T follicular helper cell (primary cell): ENCODE measurements at places on chromosomes 3 and 15.

DNA sequence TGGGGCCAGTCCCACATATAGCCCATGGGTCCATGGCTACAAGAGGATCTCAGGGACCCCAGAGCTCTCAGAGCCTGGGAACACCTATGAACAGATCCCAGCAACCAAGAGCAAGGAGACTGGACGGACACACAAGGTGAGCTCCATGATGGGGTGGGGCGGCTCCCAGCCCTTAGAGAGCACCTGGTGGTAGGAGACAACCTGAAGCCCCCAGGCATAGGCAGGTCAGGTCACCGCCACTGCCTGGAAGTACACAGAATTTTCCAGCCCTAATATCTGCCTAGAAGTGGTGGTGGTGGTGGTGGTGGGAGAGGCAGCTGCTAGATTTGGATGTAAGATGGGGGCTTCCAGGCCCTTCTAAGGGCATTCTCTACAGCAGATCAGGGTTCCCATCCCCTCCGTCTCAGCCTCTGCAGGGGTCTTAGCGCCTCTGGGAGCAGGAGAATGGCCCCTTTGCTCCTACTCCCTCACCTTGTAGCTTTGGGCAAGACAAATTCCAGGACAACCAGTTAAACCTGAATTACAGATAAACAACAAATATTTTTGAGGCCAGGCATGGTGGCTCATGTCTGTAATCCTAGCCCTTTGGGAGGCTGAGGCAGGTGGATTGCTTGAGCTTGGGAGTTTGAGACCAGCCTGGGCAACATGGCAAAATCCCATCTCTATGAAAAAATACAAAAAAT, 9.2 kb downstream of the SH2D7 start:
- no peak for DNase-seq

GRCh38 chr3:66633402-66634381, 132.9 kb upstream of the LRIG1 start:
- no peak for DNase-seq

DNA sequence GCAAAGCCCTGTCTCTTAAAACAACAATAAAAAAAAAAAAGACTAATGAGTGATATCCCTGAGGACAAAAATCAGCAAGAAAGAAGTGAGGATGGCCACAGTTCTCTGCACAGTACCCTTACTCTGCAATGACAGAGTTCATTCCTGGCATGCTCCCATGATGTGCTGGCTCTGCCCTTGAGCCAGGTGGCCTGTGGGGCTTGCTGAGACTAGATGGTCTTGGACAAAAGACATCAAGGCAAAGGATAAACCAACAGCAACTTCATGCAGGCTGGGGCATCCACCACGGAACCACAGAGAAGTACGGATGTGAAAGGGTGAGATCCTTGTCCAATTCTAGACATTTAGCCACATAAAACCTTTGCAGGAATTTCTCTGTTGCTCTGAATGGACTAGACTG, 12.7 kb downstream of the MGLL start:
- no peak for DNase-seq

GRCh38 chr15:88238618-88239430, 17.7 kb downstream of the NTRK3 start:
- DNase-seq: no peak

- DNase-seq: no peak
Measured at GRCh38 chr3:339351-339750, 142.8 kb downstream of the CHL1 start.

DNA sequence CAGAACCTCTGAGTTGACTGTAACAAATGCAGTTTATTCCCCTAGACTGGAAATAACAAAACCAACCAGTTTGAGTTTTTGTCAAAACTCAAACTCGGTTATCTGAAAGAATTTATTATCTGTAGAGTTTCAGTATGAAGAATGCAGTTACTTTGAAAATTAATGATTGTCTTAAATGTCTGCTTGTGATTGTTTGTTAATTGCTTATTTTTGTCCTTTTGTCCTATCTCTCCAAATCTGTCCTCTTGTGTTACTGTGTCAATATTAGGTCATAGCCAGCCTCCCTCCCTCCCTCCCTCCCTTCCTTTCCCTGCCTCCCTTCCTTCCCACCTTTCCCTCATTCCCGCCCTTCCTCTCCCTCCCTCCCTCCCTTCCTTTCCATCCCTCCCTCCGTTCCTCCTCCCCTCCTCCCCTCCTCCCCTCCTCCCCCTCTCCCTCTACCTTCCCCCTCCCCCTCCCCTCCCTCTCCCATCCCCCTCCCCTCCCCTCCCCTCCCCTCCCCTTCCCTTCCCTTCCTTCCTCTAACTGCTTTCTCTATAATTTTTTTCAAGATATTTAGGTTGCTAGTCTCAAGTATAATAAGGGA, 153.5 kb downstream of the FNDC3B start:
- DNase-seq: no peak

DNA sequence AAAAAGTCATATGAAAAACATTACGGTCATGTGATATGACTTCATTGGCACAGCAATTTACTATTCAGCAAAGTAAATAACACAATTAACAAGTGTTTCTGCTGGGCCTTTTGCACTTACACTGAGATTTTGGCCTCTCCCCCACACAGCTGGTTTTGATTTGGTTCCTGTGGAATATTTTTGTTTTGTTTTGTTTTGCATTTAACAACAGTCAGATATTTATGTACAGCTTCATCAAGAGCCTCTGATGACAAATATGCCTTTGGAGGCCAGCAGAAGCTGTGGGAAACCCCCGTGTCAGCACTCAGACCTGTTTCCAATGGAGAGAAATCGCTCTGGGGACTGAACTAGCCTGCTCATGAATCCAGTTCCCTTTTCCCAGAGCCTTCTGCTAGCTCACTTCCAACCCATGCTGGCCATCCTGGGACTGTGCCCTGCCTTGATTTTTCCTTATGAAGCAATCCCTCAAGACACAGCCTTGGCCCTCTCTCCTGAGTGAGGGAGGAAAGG, 161.9 kb downstream of the ATG7 start:
- DNase-seq: no peak

DNA sequence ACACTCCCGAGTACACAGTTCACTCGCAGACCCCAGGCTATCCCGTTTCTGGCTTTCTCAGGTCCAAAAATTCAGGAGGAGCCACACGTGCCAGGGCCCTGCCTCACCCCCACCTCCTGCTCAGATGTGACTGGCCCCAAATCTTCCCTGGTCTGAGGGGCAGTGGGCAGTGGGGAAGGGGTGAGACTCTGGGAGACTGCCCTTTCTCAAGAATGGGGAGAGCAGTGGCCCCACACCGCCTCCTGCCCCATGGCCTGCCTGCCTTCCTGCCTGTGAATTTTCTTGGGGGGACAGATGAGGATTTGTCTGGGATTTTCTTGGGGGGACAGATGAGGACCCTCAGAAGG, 174.6 kb downstream of the MEGF11 start:
- no peak for DNase-seq

- peak; percentile 68 for DNase-seq
Measured at GRCh38 chr15:40857601-40858341, 13.9 kb downstream of the SPINT1 start.

DNA sequence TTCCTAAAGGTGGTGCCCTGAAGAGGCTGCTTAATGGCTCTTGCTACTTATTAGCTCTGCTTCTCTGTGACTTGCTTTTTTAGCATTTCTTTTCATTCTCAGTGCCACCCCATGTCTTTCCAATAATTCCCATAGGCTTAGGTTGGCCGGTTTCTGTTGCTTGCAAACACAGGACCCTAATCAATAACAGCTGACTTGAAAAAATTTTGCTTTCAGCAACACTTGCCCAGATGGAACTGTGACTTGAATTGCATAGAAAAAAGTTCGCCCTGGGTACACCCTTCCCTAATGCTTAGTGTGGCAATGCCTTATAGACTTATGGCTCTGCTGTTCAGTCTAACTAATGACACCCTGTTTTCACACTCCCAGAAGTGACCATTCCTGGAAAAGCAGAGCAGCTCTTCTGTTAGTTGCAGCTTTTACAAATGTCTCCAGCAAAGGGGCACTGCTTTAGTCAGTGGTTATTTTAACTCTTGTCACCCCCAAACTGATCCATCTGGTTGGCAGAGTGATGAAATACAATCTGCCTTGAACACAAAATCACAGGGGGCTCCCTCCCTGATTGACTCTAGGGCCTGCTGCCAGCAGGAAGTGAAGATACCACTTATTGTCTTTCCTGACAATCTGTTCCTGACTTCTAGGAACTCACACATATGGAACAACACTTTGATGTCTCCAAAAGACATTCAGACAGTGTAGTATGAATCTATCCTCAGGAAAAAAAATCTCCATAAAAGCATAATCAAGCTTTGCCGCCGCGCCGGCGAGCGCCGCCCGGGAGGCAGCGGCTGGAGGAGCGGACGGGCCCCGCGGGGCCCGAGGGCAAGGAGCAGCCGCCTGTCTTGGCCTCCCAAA, 9.7 kb upstream of the SLMAP start:
- no peak for DNase-seq

DNA sequence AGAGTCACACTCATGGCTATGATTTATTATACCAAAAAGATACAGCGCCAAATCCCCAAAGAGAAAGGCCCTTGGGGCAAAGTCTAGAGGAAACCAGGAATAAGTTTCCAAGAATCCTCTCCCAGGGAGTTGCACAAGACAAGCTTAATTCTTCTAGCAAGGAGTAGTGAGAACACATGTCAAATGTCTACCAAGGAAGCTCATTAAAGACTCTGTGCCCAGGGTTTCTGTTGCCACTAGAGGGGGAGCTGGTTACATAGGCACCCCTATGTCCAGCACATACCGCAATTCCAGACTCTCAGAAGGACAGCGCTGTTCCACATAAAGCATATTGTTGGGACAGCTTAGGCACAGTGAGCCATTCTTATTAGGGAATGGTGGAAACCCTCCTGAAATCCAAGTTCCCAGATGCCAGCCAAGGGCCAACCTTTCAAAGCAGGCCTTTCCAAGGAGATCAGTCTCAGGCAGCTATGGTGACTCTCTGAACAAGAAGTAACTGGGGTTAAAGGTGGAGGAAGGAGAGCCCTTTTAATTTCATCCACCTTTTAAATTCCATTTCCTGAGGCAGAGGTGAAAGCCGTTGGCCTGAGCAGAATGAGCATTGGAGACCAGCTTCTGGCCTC, 194.2 kb downstream of the UACA start:
- DNase-seq: no peak

GRCh38 chr3:66473692-66474091, 27.1 kb downstream of the LRIG1 start:
- DNase-seq: no peak

DNA sequence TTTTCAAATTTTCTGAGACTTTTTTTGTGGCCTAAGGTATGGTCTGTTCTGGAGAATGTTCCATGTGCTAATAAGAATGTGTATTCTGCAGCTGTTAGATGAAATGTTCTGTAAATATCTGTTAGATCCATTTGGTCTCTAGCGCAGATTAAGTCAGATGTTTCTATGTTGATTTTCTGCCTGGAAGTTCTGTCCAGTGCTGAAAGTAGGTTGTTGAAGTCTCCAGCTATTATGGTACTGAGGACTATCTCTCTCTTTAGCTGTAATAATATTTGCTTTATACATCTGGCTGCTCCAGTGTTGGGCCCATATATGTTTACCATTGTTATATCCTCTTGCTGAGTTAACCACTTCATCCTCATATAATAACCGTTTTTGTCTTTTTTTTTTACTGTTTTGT, 13.2 kb upstream of the TUBGCP5 start:
- DNase-seq: no peak

DNA sequence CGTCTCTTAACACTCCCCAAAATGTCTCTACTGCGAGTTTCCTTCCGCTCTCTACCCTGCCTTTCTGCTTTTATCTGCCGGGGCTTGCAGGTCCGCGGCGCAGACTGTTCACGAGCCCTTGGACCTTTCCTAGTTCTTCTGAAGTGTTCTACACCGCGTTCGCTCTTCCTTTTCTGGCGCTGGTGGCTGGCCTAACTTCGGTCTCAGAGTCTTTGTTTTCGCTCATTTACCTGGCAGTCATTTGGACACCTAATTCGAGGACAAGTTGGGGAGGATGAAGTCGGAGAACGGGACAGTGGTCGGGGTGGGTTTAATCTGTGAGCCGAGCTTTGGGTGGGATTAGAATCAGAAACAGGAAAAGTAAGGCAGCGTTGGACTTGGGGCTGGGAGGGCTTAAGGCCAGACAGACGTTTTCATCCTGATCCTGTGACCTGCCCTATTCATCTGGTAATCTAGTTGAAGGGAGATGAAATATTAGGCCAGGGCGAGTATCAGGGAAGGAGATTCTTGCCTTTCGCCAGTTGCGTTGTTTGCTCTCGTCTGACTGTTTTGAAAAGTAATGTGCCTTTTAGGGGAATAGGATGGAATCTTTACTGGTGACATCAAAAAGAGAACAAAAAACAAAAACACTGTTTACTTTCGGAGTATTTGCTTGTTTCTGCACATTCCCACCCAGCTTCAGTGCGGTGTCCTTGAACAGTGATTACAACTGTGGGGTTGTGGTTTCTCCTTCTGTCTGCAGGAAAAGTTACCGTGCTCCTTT, 1.8 kb downstream of the DIPK2A start:
- no peak for DNase-seq

DNA sequence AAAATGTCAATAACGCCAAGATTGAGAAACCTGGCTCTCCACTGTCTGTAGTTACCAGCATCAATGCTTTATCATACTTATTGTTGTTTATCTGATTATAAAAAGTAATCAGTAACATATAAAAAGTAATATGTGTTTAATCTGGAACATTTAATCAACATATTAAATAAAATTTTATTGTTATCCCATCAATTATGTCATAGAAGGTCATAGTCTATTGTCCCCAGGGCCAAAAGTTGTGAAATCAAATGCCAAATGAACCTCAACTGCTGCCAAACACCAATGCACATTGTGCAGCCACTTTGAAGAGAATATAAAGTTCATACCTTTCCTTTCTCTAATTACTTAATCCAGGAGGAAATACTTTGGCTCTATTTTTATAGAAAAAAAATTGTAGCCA, 106.6 kb downstream of the EOMES start:
- no peak for DNase-seq

DNA sequence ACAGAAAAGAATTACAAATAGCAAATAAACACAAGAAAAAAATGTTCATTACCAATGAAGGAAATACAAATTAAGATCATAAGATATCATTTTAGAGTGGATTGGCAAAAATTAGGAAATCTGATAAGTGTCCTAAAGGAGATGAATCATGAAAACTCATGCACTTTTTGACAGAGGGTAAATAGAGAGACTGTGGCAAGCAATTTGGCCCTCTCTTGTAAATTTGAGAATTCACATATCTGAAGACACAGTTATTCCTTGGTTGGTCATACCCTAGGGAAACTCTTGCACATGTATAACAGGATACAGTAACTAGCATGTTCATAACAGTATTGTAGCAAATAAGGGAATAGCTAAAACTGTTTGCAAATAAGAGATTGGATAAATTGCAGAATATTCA, 246.0 kb upstream of the GADL1 start:
- DNase-seq: no peak

GRCh38 chr15:24848050-24848449, 106.7 kb upstream of the SNRPN start:
- no peak for DNase-seq

DNA sequence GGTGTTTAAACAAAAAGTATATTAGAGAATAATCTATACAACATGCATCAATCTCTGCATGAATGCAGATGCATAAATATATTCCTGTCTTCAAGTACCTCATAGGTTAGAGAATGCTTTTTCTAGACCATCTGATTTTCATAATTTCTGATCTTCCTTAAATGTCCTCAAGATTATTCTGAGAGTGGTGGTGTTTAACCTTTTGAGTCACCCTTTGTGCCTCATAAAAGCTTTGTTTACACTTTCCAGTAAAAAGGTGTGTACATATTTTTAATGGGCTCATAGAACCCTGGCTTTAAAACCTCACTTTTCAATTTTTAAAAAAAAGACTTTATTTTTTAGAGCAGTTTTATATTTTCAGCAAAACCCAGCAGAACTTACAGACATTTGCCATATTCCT, 41.0 kb upstream of the ABHD10 start:
- DNase-seq: no peak

GRCh38 chr3:64291345-64291744, 66.1 kb upstream of the PRICKLE2 start:
- no peak for DNase-seq
